ENCODE measurements at places on chromosomes 2 and 18. TPM values are rescaled to one million over a fixed set of nuclear protein-coding genes. Genes with fewer than 3 reads are reported as not detected.
A peak's percentile ranks its signal among the peaks of the same experiment; 100 is the strongest.

DNA sequence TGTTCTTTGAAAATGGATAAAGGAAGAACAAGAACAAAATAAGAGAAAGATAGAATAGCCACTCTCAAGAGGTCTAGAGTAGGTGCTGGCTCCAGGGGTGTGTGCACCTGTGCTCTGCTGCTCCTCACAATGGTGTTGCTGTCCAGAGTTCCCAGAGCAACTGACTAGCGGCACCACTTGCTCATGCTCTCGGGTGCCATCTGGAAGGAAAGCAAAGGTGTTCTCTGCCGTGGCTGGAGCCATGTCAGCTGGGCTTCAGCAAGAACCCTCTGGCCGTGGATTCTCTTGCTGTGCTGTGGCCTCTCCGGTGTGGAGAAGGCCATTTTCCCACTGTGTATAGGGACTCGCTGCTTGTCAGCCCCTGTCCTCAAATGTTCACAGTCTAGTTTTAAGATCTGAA lies 114.6 kb upstream of the TEX51 start:
- no peak for DNase-seq

GRCh38 chr2:179991344-179991743 lies 15.8 kb downstream of the CWC22 start:
- DNase-seq: no peak

GRCh38 chr2:179049546-179050311 lies at the start of gene CCDC141:
Gene CCDC141 (minus strand): TSS chr2:179050137. CDS start chr2:179049941, 196 bp downstream.
- DNase-seq: no peak

GRCh38 chr18:57956491-57956890 lies 87.5 kb upstream of the NEDD4L start:
- DNase-seq: no peak

- no peak for DNase-seq
Measured at GRCh38 chr18:52278191-52278590, 61.8 kb upstream of the DCC start.

GRCh38 chr2:53490659-53491058 lies 276.9 kb upstream of the CHAC2 start:
- no peak for DNase-seq

- DNase-seq: no peak
Measured at GRCh38 chr2:216857131-216857550, 2.7 kb downstream of the TNP1 start.

GRCh38 chr2:60936757-60937156 lies 55.4 kb downstream of the REL start:
- no peak for DNase-seq

DNA sequence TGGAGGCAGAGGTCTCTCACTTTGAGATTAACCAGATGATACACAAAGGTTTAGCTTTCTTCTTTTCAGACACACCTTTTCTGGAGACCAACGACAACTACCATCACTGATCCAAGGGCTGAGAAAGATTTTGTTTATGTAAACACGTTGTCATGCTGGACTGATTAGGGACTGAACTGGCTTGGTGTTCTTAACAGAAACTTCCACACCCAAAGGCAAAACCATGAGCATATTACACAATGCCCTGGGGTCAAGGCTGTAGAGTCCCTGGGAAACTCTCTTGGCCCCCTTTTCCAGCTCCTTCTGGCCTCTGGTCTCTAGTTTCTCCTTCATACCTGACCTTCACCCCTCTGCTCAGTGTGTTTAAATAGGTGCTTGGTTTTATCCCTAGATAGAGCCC lies 447.0 kb upstream of the TCF4 start:
- no peak for DNase-seq

GRCh38 chr18:49335677-49336076 lies 124.8 kb downstream of the DYM start:
- no peak for DNase-seq

GRCh38 chr2:241894681-241895426 lies 25.3 kb downstream of the RTP5 start:
- DNase-seq: peak; percentile 53

PROC gene
- 479 TPM for total RNA-seq

GAREM1 gene
- total RNA-seq: 4.8 TPM

SERPINB2 gene
- not detected for total RNA-seq
